ENCODE measurements at places on chromosomes 12 and 14.

DNA sequence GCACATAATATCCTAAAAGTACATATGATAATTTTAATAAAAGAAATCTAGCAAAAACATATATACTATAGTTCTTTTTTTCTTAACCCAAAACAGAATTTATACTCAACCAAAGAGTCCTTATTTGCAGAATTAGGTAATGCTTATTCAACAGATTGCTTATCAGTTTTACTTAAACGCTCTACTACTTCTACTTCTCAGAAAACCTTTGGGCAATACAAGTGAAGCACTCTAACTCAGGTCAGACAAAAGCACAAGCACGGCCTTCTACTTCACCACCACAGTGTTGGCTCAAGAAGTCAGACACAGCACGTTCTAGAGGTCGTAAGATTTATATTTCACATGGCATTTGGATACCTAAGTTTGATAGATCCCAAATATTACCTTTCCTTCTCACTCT lies 29.2 kb downstream of the DICER1 start:
- DNase-seq, result no peak

DNA sequence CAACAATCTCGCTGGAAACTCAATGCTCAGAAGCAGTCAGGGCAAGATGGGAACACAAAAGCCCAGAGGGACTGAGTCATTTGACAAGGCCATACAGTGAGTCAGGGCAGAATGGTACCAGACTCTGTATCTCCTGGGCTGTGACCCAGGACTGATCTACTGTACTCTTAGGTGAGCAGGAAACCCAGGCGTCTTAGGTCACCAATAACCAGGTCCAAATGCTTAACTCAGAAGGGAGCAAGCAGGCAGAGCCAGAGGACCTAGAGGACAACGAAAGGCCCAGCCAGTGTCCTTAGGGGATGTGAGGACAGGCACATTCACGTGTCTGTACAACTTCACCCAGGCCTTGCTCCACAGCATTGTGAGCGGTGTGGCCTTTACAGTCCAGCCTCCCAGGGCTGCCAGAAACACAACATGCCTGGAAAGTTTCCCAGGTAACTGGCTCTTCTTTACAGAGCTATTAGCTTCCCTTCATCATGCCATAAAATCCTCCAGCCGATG lies 69.9 kb downstream of the ARL6IP4 start:
- no peak for DNase-seq

- DNase-seq, result no peak
Measured at GRCh38 chr14:26870096-26870495, 272.3 kb upstream of the NOVA1 start.

DNA sequence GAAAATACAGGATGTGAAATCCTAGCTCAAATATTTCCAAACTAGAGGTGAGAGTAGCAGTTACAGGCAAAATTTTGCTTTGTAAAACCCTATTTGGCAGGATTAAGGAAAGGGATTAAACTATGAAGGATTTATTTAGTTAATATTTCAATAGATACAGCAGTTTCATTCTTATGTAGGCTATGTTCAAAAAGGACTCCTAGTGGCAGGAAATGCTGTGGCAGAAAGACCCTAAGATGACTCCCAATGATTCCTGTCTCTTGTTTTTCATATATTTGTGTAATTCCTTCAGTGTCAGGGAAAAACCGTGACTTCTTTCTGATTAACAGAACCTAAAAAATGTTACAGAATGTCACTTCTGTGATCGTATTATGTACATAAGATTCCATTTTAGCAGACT lies 299.5 kb upstream of the RPL10L start:
- DNase-seq, result no peak

- no peak for DNase-seq
Measured at GRCh38 chr14:100857233-100857922, 31.5 kb downstream of the MEG3 start.

DNA sequence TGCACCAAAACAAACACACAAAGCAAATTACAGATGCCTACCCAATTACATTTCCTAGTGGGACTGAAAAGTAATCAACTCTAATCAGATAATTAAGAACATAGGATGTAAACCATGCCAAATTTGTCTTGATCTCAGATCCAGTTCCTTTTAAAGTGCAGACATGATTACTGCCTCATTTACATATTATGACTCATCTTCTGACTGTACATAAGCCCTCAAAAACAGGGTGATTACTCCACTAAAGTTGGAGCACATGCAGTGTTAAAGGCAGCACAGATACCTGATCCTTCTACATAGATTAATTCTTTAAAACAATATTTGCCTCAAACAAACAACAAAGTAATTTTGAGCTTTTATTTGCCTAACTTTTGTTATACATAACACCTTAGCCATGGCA lies 337.2 kb downstream of the RPS29 start:
- no peak for DNase-seq

- DNase-seq, result no peak
Measured at GRCh38 chr14:101215927-101216326, 312.4 kb upstream of the RTL1 start.

- no peak for DNase-seq
Measured at GRCh38 chr14:72387726-72388125, 455.5 kb downstream of the RGS6 start.

- DNase-seq, result peak; percentile 40
Measured at GRCh38 chr12:62210422-62210821, 49.8 kb upstream of the USP15 start.

Measured in activated CD4-positive, alpha-beta T cell treated with anti-CD3 and anti-CD28 coated beads, Interleukin-2, amount 50 U/mL, for 1 hour (primary cell).